Erythroblast (primary cell): ENCODE measurements at places on chromosomes 5 and 9.

- DNase-seq, result no peak
These were observed 11.2 kb downstream of the RCL1 start for GRCh38 chr9:4803670-4804530.

GRCh38 chr9:116741742-116742141 lies 54.6 kb downstream of the TRIM32 start:
- DNase-seq, result no peak

DNA sequence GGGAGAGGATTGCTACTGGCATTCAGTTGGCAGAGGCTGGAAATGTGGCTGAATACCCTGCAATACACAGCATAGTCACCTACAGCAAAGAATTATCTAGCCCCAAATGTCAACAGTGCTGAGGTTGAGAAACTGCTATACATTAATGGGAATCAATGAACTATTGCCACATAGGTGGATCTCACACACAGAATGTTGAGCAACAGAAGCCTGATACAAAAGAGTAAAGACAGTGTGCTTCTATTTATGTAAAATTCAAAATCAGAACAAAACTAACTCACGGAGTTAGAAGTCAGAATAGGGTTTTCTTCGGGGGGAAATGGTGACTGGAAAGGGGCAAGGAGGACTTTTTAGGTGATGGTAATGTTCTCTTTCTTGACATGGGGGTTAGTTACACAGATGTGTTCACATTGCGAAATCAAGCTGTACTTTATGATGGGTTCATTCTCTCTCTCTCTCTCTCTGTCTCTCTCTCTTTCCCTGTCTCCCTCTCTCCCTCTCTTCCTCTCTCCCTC lies 45.7 kb upstream of the PANK3 start:
- DNase-seq, result no peak

DNA sequence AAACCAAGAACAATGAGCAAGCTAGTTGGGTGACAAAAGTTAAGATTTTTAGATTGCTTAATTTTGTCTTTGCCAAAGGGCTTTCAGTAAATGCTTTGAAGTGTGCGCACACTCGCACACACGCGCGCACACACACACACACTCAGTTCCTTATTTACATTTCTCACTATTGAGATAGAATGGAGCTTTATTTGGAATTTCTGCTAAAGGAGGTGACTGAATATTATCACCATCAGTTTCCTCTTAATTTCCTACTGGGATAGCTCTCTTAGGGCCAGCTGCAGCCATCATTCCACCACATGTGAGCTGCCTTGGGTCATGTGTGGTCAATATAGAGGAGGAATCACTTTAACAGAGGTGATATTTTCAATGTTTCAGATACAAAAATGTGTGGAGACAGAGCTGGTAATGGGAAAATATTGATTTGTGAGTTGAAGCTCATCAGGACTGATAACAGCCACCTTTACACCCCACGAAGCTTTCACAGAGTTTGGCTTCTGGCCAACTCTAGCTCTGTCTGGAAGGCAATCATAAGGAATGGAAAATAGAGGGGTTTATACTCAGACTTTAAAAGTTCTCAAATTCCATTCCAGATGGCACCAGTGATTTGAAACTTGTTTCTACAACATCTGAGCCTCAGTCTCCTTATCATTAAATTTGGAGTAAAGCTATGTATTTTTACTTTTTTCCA lies 99.9 kb downstream of the MACIR start:
- DNase-seq, result no peak

GRCh38 chr5:122967625-122968024 lies 68.9 kb downstream of the PPIC start:
- no peak for DNase-seq

GRCh38 chr5:69213513-69214215 lies 21.0 kb upstream of the CDK7 start:
- peak; percentile 79 for DNase-seq

- DNase-seq, result no peak
These were observed 754.7 kb downstream of the DTWD2 start for GRCh38 chr5:118233606-118234005.

GRCh38 chr5:77947041-77947428 lies 170.9 kb upstream of the TBCA start:
- no peak for DNase-seq

DNA sequence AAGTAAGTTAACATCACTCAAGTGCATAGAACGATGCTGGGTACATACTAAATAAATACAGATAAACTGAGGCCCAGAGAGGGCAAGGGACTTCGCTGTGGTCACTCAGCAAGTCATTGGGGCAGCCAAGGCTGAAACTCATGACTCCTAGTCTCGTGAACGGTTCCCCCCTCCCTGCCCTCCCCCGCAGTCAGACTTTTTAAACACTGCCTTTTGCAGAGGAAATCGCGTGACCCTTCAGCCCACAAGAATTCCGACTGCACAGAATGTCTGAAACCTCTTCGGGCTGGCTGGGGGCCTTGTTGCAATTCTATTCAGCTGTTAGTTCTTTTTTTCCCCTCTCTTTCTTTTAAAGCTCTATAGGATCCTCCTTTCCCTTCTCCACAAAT lies 28.1 kb downstream of the NEK6 start:
- peak; percentile 20 for DNase-seq

- no peak for DNase-seq
These were observed 57.6 kb downstream of the DENND4C start for GRCh38 chr9:19288081-19288480.

GRCh38 chr5:159536646-159537045 lies 206.4 kb upstream of the IL12B start:
- no peak for DNase-seq

GRCh38 chr5:96703384-96703920 lies 41.3 kb downstream of the CAST start:
- DNase-seq, result no peak

- no peak for DNase-seq
These were observed 3.5 kb upstream of the EXOSC3 start for GRCh38 chr9:37788332-37788731.

- no peak for DNase-seq
These were observed 64.9 kb downstream of the CETN3 start for GRCh38 chr5:90344689-90345088.

DNA sequence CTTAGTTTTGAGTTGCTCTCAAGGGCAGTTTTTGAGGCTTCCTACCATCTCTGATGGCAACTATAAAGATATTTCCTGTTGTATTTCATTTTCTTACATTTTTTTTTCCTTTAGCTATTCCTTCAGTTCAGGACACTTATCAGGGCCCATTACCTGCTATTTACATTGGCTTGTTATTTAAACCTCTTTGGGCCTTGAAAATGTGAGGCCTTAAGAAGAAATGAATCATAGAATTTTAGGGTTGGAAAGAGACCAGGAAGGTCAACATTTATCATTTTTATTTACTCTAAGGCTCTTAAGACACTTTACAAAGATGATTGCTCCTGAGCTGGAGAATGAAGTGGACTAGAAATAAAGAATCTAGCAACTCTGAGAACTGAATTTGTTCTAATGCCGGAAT lies 335.2 kb downstream of the DTWD2 start:
- no peak for DNase-seq

- DNase-seq, result peak; percentile 3
These were observed 892 bp downstream of the SMIM32 start for GRCh38 chr5:136192015-136192525.

DNA sequence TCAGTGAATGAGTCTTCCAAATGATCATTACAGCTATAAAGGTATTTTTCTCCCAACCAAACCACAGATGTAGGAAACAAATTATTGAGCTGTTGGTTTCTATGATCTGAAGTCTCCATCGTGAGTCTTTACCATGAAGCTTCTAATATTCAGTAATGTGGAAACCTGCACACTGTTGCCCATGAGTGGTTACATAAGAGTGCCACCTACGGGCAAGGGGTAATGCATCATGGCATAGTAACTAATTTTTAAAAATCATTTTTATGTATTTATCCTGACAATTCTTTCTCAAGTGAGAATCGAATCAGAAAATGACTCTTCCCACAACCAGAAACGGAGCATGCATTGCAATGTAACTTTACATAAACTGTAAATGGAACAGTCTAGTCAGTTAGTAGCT lies 282.5 kb upstream of the SMARCA2 start:
- no peak for DNase-seq

GRCh38 chr9:79573412-79573923 lies 1.7 kb downstream of the TLE4 start:
- DNase-seq, result no peak

GRCh38 chr9:75041041-75041440 lies 12.9 kb upstream of the CARNMT1 start:
- DNase-seq, result no peak

GRCh38 chr5:5581080-5581479 lies 158.6 kb downstream of the ICE1 start:
- no peak for DNase-seq

DNA sequence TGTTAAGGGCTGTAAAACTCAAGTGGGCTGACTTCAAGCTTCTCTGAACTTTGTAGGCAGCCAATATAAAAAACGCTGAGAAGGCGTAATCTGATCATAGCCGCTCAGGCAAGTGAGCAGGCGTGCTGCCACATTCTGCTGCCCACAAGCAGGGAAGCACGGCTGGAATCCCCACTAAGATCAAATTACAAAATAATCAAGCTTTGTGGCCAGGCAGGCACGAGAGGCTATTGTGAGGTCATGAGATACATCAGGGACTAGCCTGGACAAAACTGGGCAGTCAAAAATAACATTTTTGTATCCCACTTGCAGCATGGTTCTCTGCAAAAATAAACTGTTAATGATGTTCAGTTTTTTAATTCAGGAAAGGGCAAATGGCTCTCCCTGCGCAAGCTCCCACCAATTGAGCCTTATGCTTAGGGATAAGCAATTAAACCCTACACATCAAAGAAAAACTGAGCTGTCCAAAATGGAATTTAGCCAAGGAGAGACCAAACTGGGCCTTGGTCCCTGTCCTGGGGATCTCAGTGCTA lies 64.0 kb downstream of the POU5F2 start:
- peak; percentile 39 for DNase-seq

DNA sequence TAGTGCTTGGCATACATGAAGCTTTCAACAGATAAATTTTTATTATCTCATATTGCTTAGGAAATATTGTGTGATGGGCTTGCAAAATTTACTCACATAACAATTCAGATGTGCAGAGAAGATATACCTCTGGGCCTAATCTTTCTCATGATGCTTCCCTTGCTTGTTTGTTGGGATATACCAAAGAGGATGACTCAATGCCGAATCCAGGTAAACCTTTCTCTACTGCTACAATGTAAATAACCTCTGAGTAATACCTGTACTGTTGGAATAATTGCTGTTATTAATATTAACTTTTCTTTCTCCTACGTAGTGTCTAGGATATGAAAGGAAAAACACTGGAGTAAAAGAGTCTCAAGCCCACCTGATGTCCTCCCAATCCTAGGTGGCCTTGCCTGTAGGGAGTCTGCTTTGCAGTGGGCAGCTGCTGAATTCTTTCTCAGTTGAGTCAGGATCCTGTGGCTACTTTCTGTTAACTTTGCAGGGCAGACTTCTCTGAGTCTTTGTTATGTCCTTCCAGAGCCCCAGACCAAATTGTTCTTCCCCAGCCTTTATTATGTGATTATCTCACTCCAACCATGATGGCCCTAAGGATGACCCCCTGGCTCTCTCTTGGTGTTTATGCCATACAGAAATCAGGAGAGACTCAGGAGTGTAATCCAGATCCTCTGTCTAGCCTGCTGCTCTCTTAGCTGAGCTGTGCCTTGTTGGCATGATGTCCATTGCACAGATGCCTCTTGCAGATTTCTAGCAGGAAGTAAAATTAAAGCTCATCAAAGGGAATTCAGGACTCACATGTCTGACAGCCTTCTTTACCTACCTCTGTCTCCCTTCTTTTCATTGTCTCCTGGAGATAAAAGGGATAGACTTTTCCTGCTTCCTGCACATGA lies 208.1 kb downstream of the SNX18 start:
- DNase-seq, result no peak

GRCh38 chr9:81499594-81499993 lies 189.8 kb downstream of the TLE1 start:
- DNase-seq, result no peak

- DNase-seq, result no peak
These were observed 4.9 kb downstream of the FBXO38 start for GRCh38 chr5:148388696-148389095.

- DNase-seq, result no peak
These were observed 84.6 kb downstream of the ANKRD55 start for GRCh38 chr5:56148453-56148971.

- no peak for DNase-seq
These were observed 69.5 kb upstream of the HSPB3 start for GRCh38 chr5:54385994-54386393.

DNA sequence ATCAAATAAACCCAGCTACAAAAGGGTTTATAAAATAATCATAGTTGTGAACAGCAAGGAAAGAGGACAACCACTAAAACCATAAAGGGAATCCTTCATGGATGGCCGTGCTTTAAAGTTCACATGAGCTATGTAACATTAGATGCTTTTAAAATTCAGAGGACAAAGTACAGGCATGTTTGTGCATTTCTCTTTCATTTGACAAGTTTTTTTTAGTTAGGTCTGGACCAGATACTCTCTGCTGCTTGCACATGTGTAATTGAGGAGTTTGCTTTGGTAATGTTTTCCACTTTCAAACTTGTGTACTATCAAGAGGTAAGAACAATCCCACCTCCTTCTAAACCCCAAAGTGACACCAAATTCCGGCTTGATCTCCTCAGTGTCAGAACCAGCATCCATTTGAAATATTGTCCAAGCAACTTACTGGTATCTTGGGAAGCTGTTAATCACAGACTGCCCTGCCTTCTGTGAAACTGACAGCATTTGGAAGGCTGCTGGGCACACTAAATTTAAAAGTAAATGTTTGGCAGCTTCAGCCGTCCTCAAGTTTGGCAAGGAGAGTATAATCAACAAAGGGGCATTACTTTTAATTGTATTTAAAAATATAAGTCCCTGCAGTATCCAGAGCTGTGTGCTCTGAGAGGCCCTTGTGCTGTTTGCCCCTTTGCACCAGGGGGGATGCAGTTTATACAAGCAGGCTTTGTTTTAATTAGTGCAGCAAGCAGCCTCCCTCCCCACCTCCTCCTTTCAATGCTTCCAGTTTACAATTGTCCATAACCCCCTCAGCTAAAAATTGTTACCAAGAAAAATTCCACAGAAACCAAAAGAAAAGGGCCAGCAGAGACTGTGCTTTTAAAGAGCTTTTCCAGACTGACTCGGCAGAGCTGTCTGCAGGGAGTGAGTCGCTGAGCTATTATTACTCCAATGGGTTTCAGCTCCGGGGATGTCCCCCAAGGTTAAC lies 328.3 kb upstream of the MPDZ start:
- DNase-seq, result no peak

GRCh38 chr5:167857321-167857720 lies 434.1 kb upstream of the WWC1 start:
- no peak for DNase-seq

DNA sequence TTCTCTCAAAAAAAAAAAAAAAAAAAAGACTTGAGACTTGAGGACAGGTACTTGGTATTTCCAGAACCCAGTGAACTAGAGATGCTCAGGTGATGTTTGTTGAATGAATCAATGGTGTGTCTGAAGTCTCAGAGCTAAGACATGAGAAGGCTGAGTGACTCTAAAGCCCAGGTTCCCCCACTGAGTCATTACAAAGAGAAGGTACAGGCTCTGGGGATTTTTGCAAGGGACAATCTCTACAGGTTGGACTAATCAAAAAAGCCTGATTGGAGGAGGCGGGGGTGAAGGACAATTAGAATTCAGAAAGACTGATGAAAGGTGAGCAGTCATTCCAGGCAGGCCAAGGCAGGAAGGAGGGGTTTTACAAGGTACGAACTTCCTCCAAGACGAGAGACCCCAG lies 8.2 kb upstream of the FABP6 start:
- no peak for DNase-seq
